ENCODE measurements at places on chromosomes 1 and 21.

- no peak for DNase-seq
Observed at GRCh38 chr1:78047631-78048030, 1.9 kb downstream of the GIPC2 start.

DNA sequence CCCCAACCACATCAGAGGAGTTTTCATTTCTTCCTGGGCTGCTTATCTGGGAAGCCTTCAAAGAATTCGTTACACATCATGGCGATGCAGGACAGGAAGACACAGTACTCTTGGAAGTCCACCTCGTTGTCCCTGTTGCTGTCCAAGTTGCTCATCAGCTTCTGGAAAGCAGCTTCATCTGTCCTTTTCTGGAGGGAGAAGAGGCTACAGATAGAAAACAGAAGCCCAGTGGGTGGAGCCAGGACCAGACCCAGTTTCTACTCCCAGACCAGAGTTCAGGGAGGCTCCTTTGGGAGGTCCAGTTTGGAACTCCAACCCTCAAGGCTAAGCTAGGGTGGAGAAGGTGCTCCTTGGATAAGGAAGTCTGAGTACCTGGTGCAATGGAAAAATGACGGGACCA is 1.9 kb downstream of the S100A4 start:
- DNase-seq, result no peak

DNA sequence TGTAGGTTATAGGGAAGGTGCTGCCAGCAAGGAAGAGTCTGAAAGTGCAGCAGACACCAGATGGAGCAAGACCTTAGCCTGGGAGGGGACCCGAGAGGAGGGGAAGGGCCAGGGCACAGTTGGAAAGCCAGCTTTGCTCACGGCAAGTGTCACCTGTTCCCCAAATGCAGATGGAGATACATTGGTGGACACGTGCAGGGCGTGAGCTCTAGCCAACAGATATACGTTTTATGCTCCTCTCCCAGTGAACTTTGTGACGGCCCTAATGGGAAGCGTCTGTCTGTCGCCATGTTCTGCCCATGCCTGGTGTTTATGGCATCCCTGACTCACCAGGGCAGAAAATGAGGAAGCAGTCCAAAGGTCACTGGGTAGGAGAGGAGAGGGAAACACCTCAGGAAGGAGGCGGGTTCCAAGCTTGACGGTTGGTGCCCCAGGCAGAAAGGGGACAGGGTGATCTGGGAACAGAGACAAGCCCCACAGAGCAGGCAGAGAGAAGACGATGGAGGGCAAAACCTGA is 7.6 kb downstream of the GPA33 start:
- DNase-seq, result no peak

DNA sequence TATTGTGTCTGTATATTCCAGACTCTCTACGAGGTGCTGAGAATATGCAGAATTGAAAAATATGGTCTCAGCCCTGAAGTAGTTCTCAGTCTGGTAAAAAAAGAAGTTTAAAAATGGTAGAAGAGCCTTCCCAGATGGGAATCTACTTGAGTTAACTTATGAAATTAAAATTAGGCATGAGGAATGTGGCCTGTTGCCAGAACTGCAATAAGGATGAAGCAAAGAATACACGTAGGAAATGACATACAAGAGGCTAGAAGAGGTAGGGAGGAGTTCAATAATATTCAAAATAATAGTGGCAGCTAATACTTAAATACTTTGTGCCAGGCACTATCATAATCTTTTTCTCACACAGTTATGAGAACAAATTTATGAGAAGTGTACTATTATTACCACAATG is 6.3 kb downstream of the ASPM start:
- DNase-seq, result no peak

GRCh38 chr1:61152066-61152465 is 69.7 kb downstream of the NFIA start:
- DNase-seq, result no peak

DNA sequence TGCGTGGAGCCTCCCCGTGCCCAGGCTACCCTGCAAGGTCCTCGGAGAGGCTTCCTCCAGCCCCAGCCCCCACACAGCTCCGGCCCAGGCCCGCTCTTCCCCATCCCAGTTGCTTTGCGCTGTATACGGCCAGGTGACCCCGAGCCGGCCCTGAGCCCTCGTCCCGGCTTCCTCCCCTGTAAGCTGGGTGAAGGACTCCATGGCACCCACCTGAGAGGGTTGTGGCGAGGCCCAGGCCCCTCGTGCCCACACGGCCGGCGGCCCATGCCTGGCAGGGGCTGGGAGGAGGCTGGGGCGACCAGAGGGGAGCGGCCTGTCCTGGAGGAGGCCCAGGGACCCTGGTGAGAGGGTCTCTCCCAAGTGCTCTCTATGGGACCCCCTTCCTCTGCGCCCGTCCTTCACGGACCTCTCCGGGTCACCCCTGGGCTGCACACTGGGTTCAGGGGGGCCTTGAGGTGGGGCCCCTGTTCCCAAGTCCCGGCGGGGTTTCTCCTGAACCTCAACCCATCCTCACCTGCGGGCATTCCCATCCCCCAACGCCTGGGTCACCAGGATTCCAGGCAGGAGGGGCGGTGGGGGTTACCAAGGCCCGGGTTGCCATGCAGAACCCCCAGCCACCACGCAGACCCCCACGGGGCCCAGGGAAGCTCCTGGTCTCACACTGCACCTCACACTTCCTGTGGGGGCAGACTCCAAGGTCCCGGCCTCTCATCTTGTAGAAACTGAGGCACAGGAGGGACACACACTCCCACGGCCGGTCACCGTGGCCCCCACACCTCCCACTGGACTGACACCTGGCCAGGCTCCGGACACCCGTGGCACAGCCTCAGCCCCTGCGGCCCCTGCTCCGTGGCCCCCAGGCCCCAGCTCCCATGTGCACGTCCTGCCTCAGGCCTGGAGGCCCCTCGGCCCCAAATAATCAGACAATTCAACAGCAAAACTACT is 25.2 kb downstream of the COL6A1 start:
- DNase-seq, result no peak

GRCh38 chr1:228004331-228004855 is 2.4 kb upstream of the WNT3A start:
- peak; percentile 37 for DNase-seq

DNA sequence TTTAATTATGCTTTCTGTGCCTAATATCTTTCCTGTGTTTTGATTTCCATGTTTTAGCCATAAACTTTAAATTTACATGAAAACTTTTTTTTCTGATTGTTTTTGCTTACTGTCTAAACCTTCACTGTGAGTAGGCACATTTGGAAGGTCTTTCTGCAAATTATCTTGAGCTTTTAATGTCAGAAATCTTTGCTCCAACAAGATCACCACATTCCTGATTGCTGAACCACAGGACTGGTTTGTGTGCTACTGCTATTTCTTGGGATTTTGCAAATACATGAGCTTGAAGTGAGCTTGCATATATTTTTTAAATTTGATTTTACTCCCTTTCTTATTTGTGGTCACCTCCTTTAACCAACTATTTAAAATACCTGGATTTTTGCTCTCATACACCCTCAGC is 61.3 kb downstream of the PTBP2 start:
- no peak for DNase-seq

DNA sequence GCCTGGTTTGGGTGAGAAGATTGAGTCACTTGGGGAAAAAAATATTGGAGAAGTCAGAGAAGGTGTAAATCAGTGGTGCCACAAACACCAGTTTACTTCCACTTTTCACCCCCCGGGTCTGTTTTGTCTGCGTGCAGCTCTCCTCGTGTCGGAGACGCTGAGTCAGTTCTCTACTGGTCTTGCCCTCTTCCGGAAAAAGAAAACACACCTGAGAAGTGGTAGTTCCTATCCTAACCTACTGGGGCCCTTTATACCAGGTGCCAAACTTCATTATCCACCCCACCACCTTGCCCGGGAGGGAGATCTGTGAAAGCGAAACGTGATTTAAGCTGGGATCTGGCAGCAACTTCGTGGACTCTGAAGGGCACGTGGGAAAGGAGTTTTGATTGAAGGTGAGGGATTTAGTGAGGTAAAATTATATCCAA is 855 bp upstream of the IVNS1ABP start:
- no peak for DNase-seq

- DNase-seq, result no peak
Observed at GRCh38 chr21:43900690-43901089, 35.7 kb downstream of the AGPAT3 start.

- DNase-seq, result no peak
Observed at GRCh38 chr1:111738436-111739193, 580 bp downstream of the INKA2 start.

DNA sequence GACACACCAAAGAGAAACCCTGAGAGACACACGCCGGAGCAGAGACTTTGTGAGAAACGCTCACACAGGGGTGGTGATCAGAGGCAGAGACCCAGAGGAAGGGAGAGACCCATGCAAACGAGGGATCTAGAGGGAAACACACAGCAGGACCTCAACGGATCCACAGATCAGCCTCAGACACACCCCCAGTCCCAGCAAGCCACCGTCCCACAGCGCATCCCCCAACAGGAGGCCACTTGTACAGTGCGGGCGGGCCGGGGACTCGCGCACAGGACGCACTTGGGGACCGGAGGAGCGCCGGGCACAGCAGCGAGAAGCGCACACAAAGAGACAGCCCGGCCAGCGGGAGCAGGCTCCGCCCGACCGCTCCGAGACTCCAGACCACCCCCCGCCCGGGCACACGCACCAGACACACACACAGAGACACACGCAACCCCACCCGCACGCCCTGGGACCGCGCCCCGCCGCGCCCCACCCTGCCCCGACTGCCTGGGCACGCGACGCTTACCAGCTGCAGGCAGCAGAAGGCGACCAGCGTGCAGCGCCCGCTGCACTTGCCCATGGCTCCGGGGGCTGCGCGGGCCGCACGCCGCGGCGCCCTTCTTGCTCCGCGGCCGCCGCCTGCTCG is 587 bp downstream of the NKAIN1 start:
- DNase-seq, result peak; percentile 89

DNA sequence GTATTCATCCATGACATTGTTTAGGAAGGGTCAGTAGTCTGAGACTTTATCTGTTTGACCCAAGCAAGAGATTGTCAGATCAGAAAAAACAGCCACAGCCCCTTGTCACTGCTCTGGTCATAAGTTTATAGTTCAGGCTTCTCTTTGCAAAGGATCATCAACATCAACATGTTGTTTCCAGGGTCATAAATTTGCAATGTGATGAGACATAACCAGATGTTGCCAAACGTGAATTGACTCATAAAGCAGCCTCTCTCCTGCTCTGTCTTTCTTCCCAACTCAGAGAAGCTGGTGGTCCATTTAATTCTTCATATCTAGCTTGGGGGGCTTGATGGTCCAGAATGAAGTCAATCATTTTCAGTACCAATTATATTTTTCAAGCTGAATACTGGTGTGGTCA is 507.2 kb upstream of the PBX1 start:
- no peak for DNase-seq
